ENCODE measurements at places on chromosomes 4 and X.

- DNase-seq: no peak
These were observed 11.3 kb upstream of the PPM1K start for GRCh38 chr4:88295656-88296055.

DNA sequence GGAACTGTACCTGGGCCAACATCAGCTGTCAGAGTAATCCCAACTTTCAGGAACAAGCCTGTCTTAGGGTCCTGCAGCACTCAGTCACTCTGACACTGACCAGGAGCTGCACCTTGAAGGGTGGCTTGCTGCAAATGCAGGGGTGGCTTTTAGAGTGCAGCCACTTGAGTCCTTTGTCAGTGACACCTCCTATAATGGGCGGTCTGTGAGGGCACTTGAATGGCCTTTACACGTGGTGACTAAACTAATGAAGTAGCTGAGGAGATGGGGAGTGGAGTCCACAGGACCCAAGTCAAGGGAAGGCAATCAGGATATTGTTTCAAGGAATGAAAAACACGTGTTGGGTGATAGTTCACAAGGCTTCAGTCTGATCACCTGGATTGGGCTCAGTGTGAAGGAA lies 11.1 kb upstream of the LNX1 start:
- DNase-seq: no peak

GRCh38 chr4:107751670-107752069 lies 31.6 kb upstream of the PAPSS1 start:
- DNase-seq: no peak

GRCh38 chr4:54783402-54784110 lies 125.8 kb downstream of the KIT start:
- DNase-seq: peak; percentile 20

GRCh38 chr4:93710101-93710846 lies 118.3 kb upstream of the ATOH1 start:
- peak; percentile 2 for DNase-seq

DNA sequence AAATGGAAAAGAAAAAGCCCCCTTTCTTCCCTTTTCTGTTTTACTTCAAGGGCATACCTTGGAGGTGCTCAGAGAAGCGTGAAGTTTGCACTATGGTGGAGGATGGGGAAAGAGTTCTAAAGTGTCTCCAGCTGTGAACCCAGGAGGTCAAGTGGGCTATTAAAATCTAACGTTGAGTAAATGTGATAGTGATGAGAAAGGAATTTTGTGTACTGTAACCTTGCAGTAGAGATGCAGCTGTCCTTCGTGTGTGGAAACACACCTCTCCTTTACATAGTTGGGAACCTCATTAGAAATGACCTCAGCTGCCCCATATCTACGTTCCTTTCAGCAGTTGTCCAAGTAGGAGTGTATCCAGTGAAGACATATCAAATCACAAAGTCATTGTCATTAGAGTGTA lies 26.5 kb downstream of the ADH5 start:
- no peak for DNase-seq

DNA sequence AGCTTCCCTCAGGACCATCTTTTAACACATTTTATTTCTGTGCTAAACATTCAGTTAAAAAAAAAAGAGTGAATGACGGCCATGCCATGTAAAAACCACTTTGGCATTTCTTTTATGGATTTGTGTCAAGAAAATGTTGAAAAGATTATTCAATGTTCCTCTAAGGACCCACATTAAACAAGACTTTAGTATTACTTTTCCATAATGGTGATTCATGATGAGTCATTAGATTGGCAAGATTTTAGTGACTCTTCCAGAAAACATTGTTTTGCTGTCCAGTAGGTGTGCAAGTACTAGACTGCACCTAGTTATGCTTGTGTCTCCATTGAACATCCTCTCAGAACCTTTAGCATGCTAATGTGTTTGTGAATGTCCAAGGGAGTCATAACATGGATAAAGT lies 748.6 kb downstream of the STPG2 start:
- DNase-seq: peak; percentile 0

DNA sequence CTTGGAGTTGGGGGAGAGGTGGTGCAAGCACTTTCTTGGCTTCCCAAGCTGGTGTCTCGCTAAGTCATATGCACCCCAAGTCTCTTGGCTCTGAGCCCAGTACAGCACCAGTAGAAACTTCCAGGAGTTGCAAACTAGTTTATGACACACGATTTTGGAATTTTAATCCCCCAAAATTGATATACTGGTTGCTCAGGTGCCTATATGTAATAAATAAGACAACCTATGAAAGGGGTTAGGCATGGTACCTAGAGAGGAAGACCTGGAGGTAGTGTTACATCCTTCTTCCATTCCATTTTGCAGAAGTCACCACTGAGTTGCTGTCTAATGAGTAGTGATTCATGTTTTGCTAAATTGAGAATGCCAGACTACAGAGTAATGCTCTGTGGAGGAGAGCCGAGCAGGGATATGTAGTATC lies 4.3 kb upstream of the SLC4A4 start:
- DNase-seq: peak; percentile 67

- DNase-seq: no peak
These were observed 345.9 kb downstream of the SLC7A11 start for GRCh38 chr4:137896221-137896737.

- no peak for DNase-seq
These were observed 10.3 kb downstream of the EGFL6 start for GRCh38 chrX:13579661-13580060.

- no peak for DNase-seq
These were observed 476.5 kb downstream of the NKX6-1 start for GRCh38 chr4:84022564-84022963.

DNA sequence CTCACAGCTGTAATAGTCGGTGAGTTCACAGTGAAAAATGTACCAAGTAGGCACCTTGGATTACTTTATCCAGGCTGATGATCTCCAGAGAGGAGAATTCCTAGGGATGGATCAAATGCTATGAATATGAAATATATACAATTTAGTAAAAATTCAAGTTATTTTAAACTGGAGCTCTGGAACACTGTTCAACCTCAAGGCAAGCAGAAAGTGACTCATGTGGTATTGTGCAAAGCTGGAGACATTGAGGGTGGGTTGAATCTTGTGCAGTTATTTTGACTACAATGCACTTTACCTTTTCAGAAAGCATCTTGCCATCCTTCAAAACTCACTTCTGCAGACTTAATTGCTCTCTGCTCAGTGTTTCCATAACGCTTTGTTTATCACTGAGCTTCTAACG lies 43.4 kb downstream of the OSTC start:
- peak; percentile 21 for DNase-seq

GRCh38 chr4:110639207-110640090 lies 16.6 kb upstream of the PITX2 start:
- no peak for DNase-seq

GRCh38 chr4:78570117-78570516 lies 18.5 kb downstream of the ANXA3 start:
- DNase-seq: no peak

DNA sequence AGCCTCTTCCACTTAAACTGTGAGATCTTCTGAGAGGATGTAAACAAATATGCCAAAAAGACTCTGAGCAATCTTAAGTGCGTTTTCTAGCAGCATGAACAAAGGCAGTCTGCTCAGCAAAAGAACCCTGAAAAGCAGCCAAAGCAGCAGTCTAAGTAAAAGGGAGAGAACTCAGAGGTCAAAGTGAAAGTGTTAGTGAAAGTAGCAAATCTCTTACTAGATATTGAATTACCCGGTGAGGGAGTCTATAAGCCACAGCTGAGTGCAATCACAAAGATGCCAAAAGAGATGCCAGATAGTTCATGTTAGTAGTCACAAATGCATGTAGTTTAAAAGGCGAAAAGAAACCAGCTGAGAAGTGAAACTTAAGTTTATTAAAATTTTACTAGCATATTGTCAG lies 7.9 kb upstream of the GNRHR start:
- peak; percentile 10 for DNase-seq

GRCh38 chrX:49695276-49696180 lies at the start of gene PAGE1:
Gene PAGE1, minus strand, starts transcription at chrX:49695984. Its CDS starts 1,214 bp downstream, at chrX:49694770.
- DNase-seq: no peak

DNA sequence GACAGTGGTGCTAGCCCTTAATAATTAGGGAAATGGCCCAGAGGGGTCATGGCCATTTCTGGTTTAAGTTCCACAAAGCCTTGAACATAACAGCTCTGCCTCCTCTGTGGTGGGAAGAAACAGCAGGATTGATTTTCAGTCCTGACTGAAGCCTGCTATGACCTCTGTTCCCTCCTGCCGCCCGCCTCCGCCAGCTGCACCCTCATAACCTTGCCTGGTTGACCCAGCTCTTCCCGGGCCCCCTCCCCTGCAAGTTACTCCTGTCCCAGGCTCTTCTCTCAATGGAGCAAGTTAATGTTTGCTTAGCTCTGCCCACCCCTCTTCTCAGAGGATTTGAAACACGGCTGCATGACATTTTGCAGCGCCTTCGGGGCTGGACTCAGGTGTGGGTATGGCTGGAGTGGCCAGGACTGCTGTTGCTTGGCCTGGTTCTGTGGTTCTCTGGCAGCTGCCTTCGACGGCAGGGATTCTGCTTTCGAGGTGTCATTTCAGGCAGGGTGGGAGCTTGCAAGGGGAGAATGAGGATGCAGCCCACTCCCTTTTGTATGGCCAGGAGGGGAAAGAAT lies 27.3 kb downstream of the BCORL1 start:
- DNase-seq: no peak

DNA sequence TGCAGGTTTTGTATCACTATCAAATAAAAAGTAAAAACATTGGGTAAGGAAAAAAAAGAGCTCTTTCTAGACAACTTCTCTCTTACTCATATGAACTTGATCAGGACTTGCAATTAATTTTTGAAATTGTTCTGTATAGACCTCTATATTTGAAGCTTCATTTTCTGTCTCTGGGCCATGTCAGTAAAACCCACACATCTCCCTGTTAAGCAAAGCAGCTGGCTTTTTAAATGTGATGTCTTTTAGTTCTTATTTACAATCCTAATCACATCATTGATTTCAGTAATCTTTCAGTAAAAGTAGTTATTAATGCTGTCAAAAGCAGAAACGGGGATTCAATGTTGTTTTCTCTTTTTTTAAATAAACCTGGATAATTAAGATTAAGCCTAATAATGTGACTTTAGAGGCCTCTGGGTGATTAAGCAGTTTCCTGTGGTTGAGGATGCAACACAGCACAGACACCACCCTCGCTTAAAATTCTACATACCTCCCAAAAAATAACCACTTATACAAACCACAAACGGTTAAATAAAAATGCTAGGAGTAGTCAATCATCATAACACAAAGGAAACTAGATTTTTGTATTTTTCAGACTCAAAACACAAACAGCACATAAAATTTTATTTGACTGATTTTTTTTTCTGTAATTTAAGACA lies 5.2 kb upstream of the PCDH10 start:
- DNase-seq: no peak

GRCh38 chrX:87941841-87942240 lies 424.2 kb downstream of the KLHL4 start:
- DNase-seq: no peak

DNA sequence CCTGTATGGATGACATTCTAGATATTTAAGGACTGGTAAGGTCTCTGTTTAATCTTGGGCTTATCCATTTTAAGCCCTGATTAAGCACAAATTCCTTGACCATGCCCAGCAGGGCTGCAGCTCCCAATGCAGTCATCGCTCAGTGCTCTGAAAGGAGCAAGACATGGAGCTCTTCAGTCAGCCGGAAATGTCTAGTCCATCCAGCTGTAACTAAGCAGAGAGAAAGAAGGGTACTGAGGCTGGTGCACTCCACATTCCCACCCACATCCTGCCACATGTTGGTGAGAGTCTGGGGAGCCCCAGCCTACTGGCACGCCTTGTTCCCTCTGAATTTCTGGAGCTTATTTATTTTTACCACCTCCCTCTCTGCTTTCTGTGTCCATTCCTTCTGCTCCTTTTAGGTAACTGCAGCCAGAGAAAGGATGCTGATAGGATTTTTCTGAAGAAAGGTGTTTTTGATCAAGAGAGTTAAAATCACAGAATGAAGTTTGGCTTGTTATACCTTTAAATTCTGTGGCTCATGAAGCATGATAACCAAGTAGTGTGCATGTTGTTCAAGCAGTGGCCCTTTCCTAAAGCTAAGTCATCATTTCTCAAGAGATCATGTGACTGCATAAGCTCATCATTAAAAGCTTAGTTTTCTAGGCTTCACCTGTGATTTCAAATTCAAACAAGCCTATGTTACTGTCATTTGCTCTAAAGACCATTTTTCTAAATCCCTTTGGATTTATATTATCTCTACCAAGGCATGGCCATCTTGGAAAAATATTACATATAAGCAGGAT lies 74.0 kb downstream of the GALNT7 start:
- no peak for DNase-seq

DNA sequence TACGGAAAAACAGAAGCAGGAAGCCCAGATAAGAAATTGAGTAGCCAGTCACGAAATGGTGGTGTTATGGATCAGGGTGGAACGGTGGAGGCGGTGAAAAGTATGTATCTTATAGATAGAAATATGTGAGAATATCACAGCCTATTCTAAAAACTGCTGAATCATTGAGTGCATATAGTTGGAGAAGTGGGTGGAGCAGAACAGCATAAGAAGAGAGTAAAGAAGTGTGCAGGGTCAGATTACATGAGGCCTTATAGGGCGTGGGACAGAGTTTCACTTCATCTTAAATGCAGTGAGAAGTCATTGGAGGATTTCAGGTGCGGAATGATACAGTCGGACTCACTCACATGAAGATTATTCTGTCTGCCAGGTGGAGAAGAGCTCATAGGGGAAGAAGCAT lies 293.1 kb downstream of the TRIML1 start:
- peak; percentile 31 for DNase-seq

DNA sequence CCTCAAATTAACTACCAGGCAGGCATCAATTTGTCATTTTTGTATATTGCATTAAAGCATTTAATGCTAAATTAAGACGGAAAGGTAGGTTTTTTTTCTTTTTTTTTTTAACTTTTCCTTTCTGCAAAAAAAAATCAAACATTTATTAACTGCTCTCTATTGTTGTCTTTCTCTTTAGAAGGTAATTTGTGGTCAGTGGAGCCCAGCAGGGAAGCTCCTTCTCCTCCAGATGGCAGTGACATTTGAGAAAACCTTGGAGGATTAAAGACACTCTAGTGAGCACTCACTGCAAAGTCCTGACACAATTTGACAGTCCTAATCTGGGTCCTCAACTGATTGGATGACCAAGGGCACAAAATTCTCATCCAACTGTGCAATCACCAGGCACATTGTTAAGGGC lies 102.4 kb downstream of the SLIT2 start:
- no peak for DNase-seq

- DNase-seq: no peak
These were observed 394.5 kb downstream of the RAB28 start for GRCh38 chr4:13089659-13089998.

- DNase-seq: peak; percentile 49
These were observed 54.6 kb upstream of the LDB2 start for GRCh38 chr4:16952896-16953630.

DNA sequence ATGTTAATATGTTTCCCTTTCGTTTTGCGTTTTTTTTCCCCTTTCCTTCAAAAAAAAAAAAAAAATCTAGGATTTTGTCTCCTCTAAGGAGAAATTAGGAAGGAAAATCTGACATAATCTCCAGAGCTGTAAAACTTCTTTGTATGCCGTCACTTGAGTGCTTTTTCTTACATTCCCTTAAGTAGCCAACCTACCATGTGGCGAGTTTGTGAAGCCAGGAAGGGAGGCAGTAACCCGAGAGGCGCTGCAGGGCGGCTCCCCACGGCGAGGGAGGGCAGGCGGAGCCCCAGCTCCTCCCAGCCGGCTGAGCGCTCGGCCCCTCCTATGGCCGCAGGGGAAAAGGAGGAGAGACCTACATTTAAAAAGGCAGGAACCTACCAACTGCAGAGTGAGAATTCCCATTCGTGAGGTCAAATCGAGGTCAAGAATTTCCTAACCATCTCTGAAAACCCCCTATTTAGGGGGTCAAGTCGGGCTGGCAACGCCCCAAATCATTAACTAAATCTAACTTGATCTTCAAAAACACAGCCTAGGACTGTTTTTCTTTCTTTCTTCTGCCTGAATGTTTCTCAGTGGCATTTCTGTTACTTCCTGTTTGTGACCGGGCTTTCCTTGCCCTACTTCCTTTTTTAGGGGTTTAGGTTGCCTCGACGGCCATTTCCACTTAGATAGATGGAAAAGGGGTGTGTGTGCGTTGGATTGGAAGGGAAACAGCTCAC lies 345.1 kb upstream of the KLF3 start:
- peak; percentile 97 for DNase-seq
